ENCODE measurements at places on chromosomes 7 and 10.

GRCh38 chr10:112215342-112215774, 31.8 kb upstream of the GPAM start:
- DNase-seq = no peak

DNA sequence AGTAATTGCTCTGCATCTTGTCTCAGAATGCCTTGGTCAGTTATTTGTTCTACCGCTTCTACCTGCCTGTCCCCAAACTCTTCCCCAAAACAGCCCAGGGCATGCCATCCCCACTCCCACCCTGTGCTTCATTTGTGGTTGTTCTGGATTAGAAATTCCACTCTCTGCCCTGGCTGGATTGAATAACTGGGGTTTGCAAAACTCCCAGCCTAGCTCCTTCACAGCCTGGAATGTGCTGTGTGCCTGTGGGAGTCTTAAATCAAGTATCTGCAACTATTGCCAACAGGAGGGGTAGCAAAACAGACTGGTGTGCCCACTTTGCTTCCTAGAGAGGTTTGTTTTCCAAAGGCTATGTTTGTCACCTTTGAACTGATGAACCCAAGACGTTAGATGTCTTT, 24.2 kb downstream of the TSPAN15 start:
- DNase-seq = no peak

GRCh38 chr7:27955011-27955410, 215.0 kb downstream of the TAX1BP1 start:
- DNase-seq = no peak

- no peak for DNase-seq
These were observed 10.3 kb upstream of the AOC1 start for GRCh38 chr7:150842018-150842417.

- no peak for DNase-seq
These were observed 10.3 kb upstream of the PCBD1 start for GRCh38 chr10:70898687-70899086.

DNA sequence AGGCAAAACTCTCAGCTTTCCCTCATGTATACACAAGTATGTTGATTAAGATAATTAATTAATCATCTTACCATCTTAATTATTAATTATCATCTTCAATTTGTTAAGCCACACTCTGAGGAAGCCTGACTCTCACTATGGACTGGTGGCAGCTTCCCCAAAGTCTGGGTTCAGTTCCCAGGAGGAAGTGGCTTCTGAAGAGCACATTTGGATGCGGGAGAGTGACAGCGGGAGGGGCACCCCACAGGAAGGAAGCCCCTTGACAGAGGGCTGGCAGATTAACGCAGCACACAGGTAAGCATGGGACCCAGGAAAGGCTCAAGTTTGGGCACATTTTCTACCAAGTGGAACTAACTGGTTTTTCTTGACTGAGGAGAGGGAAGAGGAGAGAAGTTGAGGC, 13.4 kb upstream of the SLIT1 start:
- DNase-seq = no peak
